COR-L47 (cell line): ENCODE measurements at places on chromosomes 4 and X.

DNA sequence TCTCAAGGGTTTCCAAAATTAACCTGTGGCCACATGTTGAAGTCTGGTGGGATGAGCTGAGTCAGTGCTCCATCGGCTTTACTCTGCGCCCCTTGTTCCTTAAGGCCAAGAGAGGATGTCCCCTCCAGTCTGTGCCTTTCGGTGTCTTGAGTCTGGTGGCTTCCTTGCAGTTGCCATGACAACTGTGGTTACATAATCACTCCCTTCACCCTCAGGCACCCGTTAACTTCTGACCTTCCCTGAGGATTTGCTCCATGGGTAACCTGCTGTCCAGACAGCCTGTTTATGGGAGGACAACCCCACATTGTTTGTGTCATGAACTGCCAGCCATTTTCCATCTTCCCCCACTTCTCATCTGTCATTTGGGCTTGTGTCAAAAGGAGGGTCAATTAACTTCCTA lies 401.1 kb upstream of the LCORL start:
- DNase-seq, result no peak

DNA sequence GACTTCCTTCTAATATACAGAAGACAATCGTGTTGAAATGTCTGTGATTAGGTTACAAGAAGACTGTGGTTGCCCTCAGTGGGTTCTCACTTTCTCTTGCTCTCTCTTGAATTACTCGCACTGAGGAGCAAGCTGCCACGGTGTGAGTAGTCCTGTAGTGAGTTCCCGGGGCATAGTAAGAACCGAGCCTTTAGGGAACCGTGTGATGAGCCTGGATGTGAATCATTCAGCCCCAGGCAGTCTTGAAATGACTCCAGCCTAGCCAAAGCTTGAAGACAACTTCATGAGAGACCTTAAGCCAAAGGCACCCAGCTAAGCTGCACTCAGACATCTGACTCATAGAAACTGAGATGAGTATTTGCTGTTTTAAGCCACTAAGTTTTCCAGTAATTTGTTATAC lies 292.7 kb downstream of the SPOCK3 start:
- no peak for DNase-seq

GRCh38 chr4:110737931-110738330 lies 115.1 kb upstream of the PITX2 start:
- DNase-seq, result no peak

GRCh38 chrX:107119283-107119682 lies 661 bp upstream of the RBM41 start:
- DNase-seq, result no peak

- no peak for DNase-seq
Observed at GRCh38 chr4:114302472-114302871, 296.1 kb upstream of the UGT8 start.

DNA sequence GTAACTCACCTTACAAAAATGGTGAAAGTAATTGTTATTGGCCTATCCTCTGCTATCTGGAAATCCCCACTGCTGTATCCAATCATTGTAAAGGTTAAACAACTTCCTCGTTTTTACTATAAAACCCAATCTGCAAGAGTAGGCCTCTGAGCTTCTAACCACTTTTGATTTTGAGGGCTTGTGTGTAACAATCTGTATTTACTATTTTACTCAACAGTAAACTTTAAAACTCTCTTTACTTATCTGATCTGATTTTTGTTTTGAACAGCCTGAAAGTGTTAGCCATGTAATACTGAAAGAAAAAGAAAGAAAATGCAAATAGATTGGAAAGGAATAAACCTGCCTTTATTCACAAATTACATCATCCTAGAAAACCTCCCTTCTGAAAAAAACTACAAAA lies 63.1 kb downstream of the SLC10A7 start:
- DNase-seq, result no peak

GRCh38 chr4:43835869-43836268 lies 612.7 kb downstream of the KCTD8 start:
- no peak for DNase-seq
